ENCODE measurements at places on chromosomes 11 and 22.

DNA sequence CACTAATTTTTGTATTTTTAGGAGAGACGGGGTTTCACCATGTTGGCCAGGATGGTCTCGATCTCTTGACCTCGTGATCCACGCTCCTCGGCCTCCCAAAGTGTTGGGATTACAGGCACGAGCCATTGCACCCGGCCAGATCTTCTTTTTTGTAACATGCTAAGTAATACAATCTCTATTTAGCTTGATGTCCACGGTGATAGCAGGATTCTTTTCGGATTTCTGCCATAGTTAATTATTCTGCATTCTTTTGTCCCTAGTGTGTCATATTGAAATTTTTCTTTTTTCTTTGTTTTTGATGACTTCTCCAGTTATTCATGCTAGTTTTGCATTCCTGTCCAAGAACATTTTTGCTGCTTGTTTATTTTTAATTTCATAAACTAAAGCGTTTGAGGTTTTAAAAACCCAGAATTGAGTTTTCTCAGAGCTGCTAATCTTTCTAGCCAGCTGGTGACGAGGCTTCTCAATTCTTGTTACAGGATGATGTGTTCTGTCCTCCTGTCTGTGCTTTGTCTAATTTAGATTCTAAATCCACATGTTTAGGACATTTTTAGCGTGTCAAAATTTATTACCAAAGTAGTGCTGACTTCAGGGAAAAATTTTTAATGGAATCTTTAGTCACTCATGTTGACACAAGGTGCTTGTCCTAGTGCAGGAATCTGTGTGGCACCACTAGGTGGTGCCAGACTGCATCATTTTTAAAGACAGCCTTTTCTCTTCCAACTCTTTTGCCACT, 21.8 kb downstream of the NF2 start:
- DNase-seq = peak; percentile 66

GRCh38 chr11:37450613-37451012, 852.6 kb upstream of the RAG2 start:
- no peak for DNase-seq

- DNase-seq = no peak
These were observed 697.9 kb upstream of the ANO5 start for GRCh38 chr11:21494946-21495345.

- DNase-seq = peak; percentile 7
These were observed 35.3 kb downstream of the IL18 start for GRCh38 chr11:112128483-112129121.

- no peak for DNase-seq
These were observed 442.9 kb downstream of the AASDHPPT start for GRCh38 chr11:106520146-106520912.

- DNase-seq = no peak
These were observed 7.0 kb upstream of the RRM1 start for GRCh38 chr11:4087551-4087950.

DNA sequence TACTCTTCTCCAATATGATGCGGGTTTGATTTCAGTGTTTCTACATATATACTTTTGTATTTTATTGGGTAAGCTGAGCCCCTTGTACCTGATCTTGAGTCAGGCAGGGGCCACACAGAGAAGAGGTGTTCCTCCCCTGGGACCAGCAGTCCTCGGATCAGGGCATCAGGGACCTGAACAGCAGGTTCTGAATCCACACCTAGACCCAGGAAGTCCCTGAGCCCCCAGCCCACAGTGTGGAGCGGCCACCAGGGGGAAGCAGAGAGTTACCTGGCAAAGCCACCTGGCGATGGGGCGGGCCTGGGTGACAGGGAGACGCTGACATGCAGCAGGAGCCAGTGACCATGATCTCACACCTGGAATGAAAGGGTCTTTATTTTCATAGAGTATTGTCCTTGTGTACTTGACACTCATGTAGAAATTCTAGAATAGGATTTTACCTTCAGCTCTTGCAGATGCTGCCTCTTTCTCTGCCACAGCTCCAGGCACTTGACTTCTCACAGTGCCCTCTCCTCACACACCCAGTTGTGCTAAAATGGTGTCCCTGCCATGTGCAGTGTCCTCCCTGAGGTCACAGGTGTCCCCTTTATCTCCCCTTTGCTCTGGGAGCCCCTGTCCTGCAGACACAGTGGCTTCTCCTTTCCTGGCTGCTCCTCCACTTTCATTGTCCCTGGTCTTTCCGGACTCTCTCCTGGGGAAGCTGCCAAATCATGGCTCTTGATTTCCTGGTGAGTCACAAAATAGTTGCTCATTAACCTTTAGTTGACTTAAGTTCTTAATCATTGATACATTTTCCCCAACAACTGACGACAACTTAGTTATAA, 48.5 kb downstream of the GGTLC2 start:
- no peak for DNase-seq

- peak; percentile 42 for DNase-seq
These were observed 4.0 kb upstream of the RCOR2 start for GRCh38 chr11:63920939-63921417.

- DNase-seq = no peak
These were observed 98.1 kb upstream of the KIRREL3 start for GRCh38 chr11:127098684-127099083.

DNA sequence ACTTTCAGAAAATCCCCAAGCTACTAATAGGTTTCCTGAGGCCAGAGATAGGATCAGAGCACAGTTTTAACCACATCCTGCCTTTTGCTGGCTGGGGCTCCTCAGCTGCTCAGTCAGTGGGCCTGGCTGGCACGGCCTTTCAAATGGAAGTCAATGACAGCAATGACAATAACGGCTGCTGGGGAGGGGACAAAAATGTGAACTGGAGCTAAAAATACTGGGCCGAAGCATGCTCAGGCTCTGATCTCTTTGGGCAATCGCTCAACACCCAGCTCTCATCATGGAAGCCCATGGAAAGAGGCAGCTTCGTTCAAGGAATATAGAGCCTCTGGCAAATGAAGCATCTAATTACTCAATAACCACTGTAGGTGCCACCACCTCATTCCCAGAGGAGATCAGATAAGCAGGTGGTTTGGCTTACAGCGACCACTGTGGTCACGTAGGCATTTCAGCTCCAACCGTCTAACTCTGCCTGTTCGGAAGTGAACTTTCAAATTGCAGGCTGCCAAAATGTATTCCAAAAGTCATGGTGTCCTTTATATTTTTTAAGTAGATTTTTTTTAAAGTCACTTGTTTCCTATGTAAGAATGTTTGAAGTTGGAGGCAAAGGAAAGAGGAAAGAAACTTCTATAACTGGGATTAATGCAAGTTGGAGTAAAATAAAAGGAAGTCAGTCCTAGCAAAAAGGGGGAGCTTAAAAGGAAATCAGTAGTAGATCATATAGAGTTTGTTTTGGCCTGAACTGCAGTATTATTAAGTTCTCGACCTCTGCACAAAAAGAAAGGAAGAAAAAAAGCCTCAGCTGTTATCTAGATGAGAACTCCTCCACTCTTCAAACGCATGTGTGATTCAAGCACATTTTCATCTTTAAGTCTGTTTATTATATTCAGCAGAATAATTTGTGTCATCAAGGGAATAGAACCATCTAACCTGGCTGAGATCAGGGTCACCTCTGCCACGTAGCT, 14.1 kb downstream of the WT1 start:
- no peak for DNase-seq

GRCh38 chr22:44172370-44173108, 8.2 kb upstream of the PARVG start:
- DNase-seq = no peak

- DNase-seq = no peak
These were observed 16.3 kb upstream of the C11orf87 start for GRCh38 chr11:109405671-109406070.

GRCh38 chr11:121533601-121534000, 80.8 kb upstream of the SORL1-AS1 start:
- no peak for DNase-seq
